GM13977 (cell line): ENCODE measurements at places on chromosomes 7 and 10.

DNA sequence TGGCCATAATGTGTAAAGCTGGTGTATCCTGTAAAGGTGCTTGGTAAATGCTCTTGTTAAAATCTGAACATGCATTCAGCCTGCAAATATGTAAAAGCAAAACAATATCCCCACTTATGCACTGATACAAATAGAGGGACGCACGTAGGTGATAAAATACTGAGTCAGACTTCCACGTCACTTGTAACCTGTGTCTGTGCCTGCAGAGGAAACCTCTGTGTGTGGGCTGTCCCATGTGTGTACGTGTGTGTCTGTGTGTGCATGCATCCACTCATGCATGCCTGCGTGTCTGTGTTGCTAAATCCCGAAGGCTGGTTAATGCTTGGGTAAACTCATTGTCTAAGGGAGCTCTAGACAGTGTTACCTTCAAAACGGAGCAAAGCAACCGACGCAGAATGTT, 68.9 kb downstream of the KLF6 start:
- DNase-seq: no peak

GRCh38 chr7:118026791-118027190, 153.6 kb upstream of the CTTNBP2 start:
- DNase-seq: no peak

DNA sequence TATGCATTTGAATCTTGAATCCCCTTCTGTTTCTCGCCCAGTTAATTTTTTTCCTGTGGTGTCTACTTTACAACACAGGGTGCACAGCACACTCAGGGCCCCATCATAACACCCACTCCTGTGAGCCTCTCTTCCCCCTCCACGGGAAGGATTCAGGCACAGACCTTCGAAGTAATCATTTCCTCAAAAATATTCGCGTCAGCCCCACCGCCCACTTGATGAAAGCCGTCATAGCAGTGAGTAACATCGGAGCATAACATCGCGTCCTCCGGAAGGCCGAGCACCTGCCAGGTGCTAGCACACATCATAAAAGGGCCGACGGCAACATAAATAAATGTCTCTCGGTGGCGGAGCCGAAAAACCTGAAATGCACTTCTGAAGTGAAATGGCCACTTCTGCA, 201.7 kb upstream of the ADARB2 start:
- DNase-seq: no peak

GRCh38 chr7:80661729-80662128, 23.3 kb downstream of the CD36 start:
- DNase-seq: no peak

- no peak for DNase-seq
These were observed 287.5 kb upstream of the KLF14 start for GRCh38 chr7:131021460-131021859.

DNA sequence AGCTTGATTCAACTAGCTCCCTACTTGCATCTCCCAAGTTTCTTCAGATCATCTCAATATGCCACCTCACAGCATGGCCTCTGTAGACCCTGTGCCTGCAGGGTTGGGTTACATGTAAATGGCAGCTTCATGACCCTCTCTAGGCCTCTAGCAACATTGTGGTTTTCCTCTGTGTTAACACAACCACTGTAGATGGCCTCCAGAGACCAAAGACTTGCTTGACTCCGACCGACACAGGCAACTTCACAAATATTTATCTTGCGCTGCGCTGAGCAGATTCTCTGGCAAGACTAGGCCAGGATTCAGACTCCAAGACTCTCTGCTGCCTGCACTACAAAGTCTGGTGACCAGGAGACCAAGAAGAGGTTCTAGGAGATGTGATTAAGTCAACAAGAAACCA, 75.9 kb downstream of the CNOT4 start:
- no peak for DNase-seq

- DNase-seq: no peak
These were observed 150.9 kb downstream of the MBL2 start for GRCh38 chr10:52621635-52622079.

DNA sequence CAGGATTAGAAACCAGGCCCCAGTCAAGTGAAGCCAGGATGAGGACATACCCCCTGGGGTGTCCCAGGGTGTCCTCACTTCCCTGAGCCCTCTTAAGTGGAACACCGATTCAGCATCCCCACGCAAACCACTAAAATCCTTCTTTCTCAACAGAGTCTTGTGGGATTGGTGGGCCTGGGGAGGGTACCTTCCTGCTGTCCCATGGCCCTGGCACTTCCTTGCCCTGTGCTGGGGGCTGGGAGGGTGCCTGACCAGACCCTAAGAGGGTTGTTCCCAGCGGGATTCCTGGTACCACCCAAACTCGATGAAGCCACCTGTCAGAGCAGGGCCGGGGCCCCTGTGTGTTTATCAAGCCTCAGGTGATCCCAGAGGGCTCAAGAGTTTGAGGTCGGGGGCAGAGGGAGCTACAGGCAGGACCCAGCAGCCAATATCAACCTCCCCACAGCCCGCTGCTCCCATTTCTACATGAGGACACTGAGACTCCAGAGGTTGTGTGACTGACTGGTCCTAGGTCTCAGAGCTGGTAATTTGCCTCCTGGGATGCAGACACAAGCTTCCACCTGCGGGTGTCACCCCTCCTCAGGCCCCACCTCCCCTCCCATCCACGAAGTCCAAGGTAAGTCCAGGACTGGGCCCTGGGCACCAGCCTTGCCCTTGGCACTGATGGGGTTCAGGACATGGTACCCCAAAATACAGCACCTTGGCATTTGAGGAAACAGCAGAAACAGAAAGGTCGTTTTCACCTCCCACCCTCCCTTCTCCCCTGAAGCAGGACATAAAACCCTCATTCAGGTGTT, 31.4 kb downstream of the OAT start:
- DNase-seq: no peak

- DNase-seq: no peak
These were observed 57.0 kb downstream of the CHST3 start for GRCh38 chr10:72020914-72021809.

DNA sequence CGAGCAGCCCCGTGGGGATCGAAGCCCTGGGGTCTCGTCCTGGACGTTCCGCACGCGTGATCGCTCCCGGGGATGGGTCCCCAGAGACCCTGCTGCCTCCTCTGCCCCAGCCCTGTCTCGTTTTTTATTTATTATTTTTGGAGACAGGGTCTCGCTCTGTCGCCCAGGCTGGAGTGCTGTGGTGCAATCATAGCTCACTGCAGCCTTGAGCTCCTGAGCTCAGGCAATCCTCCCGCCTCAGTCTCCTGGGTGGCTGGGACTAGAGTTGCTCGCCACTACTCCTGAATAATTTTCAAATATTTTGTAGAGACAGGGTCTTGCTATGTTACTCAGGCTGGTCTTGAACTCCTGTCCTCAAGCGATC, 319 bp upstream of the STX1A start:
- no peak for DNase-seq

DNA sequence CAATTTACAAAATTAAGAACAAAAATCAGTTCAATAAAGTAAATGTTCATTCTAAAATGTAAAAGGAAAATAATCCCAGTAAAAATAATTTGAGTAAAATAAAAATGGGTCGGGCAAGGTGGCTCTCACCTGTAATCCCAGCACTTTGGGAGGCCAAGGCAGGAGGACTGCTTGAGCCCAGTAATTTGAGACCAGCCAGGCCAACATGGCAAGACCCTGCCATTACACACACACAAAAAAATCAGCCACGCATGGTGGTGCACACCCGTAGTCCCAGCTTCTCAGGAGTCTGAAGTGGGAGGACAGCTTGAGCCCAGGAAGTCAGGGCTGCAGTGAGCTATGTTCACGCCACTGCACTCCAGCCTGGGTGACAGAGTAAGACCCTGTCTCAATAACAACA, 34.4 kb downstream of the CNOT4 start:
- DNase-seq: no peak

GRCh38 chr10:119370972-119371703, 163.8 kb downstream of the GRK5 start:
- no peak for DNase-seq

- DNase-seq: no peak
These were observed 319.9 kb downstream of the BMPER start for GRCh38 chr7:34225193-34225592.

DNA sequence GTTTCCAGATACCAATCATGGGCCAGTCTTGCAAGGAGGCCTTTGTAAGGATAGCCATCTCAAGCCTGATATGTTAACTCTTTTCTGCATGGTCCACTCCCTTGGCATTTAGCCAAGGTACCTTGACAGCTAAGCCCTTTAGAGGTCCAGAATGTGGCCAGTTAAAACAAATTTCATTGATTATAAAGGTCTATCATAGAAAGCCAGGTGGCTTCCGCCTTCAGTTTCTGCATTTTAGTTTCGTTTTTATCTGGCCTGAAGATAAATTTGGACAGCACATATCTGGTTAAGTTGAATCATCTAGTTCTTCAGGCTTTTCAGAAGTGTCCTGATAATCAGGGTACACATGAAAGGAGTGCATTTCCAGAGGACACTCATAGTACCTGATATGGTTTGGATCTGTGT, 30.7 kb downstream of the ANKIB1 start:
- DNase-seq: peak; percentile 25

DNA sequence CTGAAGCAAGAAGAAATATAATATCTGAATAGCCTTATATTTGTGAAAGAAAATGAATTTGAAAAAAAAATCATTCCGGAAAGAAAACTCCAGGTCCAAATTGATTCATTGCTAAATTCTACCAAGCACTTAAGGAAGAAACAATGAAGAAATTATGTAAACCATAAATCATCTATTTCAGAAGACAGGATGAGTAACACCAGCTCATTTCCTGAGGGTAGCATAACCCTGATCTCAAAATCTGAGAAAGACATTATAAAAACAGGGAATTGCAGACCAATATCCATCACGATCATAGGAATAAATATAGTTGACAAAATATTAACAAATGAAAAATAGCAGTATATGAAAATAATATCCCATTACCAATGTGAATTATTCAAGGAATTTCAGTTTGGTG, 70.1 kb upstream of the RAB18 start:
- DNase-seq: no peak

- no peak for DNase-seq
These were observed 23.0 kb upstream of the CDHR3 start for GRCh38 chr7:105940109-105940508.

- no peak for DNase-seq
These were observed 6.0 kb downstream of the AGFG2 start for GRCh38 chr7:100544967-100545359.

DNA sequence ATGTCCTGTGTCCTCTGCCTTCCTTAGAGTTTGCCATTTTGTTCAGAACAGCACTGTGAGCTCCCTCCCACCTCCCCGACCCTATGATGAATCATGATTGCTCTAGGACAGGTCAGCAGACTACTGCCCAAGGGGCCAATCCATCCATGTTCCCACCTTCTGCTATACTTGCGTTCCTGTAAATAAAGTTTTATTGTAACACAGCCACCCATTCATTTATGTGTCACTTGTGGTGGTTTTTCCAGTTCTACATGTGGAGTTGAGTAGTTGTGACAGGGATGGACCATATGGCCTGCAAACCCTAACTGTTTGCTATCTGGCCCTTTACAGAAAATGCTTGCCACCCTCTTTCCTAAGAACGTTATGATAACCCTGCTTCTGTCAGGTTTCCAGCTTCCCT, 387.8 kb downstream of the SDK1 start:
- no peak for DNase-seq

GRCh38 chr7:79434098-79434497, 19.4 kb downstream of the MAGI2 start:
- no peak for DNase-seq

GRCh38 chr10:86293396-86293791, 73.2 kb downstream of the GRID1 start:
- no peak for DNase-seq

GRCh38 chr7:82335927-82336326, 107.7 kb downstream of the CACNA2D1 start:
- DNase-seq: no peak

- DNase-seq: no peak
These were observed 137.3 kb upstream of the EEPD1 start for GRCh38 chr7:36015733-36016132.

DNA sequence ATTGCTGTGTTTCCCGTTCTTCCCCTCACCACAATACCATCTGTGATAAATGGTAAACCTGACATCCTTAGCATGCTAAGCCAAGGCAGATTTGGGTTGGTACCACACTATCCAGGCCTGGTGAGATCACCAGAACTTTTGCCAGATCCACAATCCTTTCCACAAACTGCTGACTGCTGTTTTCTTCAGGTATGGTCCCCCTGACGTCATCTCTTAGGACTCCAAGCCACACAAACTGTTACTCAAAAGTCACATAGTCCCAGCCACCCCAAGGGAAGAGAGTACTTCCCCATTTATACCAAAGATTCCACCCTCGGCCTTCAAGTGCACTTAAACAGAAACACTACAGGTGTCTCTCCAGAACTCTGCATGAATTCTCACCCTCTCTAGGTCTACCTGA, 34.8 kb downstream of the SLC25A13 start:
- DNase-seq: peak; percentile 22

- no peak for DNase-seq
These were observed 1.5 kb downstream of the PRKAR2B start for GRCh38 chr7:107045980-107046379.

GRCh38 chr10:59240582-59241183, 64.2 kb downstream of the PHYHIPL start:
- DNase-seq: peak; percentile 9

DNA sequence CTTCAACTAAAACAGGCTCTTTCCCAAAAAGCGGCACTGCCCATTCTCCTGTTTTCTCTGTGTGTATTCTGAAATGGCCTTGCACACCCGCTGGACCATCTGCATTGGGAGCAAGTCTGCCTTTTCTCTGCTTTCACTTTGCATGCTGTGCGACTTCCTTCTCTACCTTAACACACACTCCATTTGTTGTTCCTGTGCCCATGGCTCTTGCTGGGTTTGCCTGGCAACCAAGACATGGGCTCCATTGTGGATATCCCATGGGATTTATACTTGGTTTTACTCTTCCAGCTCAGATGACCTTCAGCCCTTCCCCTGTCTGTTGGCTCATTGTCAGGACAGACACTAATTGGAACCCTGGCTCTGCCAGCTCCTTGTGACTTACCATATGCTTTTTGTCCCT, 465.3 kb downstream of the REEP3 start:
- DNase-seq: no peak

GRCh38 chr7:136857573-136857972, 10.9 kb upstream of the CHRM2 start:
- DNase-seq: no peak

GRCh38 chr10:3067118-3067858, at the start of gene PFKP:
PFKP (plus strand) TSS chr10:3067548; CDS start chr10:3067596, 48 bp downstream.
- peak; percentile 90 for DNase-seq

- no peak for DNase-seq
These were observed 40.5 kb downstream of the PAPSS2 start for GRCh38 chr10:87700031-87700796.
